GM12892 (cell line): ENCODE measurements at places on chromosomes 4 and X.

DNA sequence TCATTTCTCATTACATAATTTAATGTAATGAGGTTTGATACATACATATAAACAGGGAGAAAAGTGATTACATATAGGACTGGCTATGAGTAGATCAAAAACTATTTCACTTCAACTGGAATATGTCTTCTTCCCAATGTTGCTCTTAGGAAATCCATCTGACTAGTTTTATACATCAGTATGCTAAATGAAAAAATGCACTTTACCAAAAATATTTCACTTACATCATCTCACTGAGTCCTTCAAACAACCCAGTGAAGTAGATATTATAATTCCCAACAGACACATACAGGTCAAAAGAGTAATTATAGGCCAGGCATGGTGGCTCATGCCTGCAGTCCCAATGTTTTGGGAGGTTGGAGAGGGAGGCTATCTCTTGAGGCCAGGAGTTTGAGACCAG is 215.9 kb downstream of the MID1 start:
- no peak for DNase-seq

DNA sequence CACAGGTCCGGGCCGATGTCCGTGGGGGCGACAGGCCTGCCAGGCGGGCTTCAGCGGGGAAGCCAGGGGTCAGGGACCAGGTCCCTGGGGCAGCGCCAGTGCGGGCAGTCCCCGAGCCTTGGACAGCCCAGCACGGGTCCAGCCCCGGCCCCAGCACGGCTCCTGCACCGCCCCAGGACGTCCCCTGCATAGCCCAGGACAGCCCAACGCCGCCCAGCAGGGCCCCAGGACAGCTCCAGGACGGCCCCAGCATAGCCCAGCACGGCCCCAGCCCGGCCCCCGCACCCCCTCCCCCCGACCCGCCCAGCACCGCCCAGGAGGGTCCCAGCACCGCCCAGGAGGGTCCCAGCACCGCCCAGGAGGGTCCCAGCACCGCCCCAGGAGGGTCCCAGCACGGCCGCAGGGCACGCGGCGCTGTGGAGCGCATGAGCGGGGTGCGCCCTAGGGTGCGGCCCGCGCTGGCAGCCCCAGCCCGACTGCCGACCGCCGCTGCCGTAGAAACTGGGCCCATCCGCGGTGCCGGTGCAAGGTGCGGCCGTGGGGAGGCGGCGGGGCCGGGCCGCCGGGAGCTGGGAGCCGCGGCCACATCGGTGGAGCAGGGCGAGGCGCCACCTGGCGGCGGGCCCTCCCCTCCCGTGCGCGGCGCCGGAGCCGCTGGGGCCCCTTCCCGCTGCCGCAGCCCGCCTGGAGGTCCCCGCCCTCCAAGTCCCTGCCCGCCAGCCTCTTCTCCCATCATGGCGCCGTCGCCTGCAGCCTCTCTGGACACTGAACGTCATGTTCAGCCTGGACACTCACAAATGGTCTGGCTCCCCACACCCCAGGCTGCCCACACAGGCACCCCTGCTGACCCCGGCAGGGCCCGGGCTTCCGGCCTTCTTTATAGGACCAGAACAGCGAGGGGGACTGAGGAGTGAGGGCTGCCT is 106.8 kb upstream of the NKX1-1 start:
- DNase-seq = no peak

DNA sequence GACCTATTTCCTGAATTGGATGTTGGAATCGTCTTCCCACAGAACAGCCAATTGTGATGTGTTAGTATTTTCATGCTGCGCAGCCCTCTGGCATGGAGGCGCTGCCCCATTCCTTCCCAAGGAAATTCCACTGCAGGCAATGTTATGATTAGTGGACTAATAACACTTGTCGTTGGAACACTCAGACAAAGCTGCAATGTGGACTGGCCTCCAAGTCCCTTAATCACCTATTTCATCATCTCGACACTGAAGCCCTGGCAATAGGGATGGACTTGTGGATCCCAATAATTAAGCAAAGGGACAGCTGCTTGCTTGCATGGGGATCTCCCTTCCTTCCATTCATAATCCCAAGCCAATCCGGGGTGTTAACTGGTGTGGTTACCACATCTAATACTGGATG is 78.8 kb upstream of the PLAC1 start:
- no peak for DNase-seq

- DNase-seq = no peak
Measured at GRCh38 chrX:16654093-16654492, 4.1 kb downstream of the S100G start.

DNA sequence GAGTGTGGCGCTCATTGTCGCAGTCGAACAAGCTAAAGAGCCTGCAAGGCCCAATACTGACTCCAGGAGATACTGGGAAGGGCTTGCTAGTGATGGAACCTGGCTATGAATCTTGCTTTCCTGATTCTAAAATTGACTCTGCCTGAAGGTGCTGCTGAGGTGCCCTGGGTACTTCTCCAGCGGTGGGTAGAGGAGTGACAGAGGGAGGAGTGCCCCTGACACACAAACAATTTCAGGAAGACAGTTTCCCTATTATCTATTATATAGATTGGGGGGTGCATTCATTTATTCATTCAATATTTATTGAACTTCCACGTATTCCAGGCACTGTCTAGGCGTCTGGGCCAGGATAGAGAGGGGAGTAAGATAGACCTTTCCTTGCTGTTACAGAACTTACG is 339.2 kb upstream of the GATB start:
- no peak for DNase-seq

- DNase-seq = no peak
Measured at GRCh38 chr4:53676402-53676871, 85.2 kb upstream of the LNX1 start.

GRCh38 chr4:82232891-82233290 is 140.9 kb downstream of the HNRNPD start:
- DNase-seq = no peak

DNA sequence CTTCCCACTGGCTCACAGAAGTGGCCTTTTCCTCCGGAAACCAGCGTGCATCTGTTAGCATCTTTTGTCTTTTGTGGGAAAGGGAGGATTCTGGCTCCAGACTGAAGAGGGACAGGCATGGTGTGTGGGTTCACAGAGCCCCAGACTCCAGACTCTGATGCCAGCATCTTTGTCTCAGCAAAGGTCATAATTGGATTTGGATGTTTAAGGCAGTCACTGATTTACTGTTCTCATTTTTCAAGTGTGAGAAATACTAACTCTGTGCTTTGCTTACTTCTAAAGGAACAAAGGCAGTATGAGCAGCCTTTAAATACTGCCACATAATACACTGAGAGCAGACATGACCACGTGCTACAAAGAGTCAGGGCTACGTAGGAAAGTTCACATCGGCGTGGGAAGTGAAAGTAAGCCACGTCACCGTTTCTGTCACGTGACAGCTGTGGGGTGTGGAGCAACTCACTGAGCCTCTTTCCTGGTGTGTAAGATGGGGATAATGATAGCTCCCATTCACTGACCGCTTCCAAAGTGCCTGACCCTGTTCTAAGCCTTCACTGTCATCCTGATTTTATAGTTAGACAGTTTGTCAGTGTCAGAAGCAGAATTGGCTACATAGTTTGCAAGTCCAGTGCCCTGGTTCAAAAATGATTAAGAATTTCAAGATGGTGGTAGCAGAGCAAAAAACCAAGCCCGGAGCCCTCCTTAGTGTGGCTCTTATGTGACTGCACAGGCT is 24.8 kb upstream of the TMSB4X start:
- DNase-seq = no peak

DNA sequence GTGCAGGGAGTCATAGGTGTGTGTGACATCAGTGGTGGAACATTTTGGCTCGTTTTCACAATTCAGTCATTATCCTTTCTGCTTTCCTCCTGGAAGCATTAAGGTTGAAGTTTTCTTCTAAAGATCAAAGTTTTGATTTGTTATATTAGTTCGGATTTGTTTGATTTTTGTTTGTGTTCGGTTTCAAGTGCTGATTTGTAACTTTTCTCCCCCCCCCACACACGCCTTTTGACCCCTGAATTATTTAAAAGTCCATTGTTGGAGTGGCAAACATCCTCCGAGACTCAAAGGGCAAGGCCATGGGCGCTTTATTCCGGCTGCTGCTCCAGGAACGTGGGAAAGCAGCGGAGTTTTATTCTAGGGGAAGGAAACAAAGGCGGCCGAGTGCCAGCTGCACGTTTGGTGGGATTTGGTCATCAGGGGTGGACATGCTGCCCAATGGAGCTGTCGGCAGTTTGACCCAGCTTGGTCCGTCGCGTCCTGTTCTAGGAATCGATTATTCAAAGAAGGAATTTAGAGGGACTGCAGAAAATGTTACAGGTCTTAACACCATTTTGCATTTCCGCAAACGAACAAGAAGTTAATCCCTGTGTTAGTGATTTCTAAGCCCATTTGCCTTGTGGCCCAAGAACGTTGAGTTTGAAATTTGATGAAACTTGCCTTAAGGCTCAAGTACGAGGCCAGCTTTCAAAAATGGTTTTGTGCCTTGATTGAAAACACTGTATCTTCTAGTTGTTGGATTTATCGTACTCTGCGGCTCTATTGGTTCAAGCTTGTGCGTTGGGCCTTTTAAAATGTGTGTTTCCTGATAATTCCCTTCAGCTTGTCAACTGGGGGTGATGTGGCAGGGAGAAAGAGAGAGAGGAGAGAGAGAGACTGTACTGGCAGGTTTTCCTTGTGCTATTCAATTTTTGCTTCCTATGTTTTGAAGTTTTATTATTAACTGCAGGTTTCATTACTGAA is 565 bp upstream of the ZNF41 start:
- no peak for DNase-seq

GRCh38 chrX:19028560-19028959 is 44.6 kb upstream of the PHKA2 start:
- DNase-seq = no peak

GRCh38 chr4:15035159-15035558 is 32.9 kb downstream of the CPEB2 start:
- DNase-seq = no peak

DNA sequence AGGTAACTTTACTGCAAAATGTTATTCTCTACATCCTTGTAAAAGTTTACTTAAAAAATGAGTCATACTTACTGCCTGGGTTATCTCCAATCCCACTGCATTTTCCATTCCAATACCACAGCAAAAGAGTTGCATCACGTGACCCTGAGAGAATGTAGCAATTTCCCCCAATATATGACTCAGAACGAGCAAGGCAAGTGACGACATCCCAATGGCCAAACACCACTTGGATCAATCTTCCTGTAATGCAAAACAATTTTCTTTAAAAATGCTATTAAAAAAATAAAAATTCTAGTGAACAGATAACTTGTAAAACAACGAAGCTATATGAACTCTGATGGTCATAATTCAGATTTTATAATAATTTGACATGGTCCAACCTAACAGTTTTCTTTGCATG is 224.3 kb downstream of the DCLK2 start:
- no peak for DNase-seq

GRCh38 chr4:140969296-140969695 is 164.0 kb downstream of the RNF150 start:
- no peak for DNase-seq

- no peak for DNase-seq
Measured at GRCh38 chrX:150182161-150182560, 181.0 kb upstream of the MAMLD1 start.

GRCh38 chr4:54709400-54709799 is 51.6 kb downstream of the KIT start:
- DNase-seq = no peak

- no peak for DNase-seq
Measured at GRCh38 chr4:53376900-53377299, 541 bp upstream of the FIP1L1 start.

DNA sequence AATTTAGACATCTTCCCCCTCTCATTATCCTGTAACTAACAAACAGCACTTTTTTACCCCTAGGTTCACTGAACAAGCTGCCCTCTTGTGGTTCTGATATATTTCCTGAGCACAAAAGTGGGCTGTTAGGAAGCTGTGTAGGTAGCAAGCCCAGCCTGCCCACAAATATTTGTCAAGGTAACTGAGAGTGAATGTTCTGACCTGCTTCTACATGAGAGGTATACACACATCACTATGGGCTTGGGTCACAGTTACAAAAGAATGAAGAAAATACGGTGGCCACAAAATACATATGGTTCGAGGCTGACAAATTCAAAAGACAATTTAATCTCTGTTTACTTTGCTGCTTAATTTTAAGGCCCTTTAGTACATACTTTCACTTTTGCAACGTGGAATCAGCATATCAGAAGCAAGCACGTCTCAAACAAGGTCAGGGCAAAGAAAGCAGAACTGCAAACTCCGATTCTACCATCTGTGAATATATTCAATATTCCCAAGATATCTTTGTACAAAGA is 78.7 kb downstream of the RBM47 start:
- DNase-seq = no peak

DNA sequence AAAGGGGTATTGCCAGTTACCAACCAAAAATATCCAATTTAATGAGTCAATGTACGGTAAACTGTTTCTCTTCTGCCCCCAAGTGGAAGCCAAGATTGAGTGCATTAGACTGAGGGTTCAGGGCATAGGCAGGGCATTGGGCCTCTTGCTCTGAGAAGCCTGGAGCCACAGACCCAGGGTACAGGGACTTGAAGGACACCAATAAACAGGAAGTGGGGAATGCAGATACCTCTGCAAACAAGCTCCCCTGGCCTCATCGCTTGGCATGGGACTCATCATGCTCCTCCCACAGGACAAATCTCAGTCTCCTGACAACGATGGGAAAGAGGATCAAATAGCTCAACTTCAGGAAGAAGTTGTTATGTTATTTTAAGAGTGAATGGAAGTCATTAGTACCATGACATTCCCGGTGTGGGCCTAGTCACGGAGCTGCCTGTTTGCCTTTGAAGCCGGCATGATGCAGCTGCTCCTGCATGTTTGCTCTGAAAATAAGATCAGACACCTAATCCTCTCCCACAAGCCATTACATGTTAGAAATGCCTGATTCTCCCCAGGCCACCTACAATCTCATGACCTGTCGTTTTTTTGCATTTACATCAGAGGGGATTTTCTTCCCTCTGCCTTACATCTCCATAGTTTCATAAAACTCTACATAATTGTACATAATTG is 224.2 kb downstream of the RCHY1 start:
- DNase-seq = peak; percentile 1

DNA sequence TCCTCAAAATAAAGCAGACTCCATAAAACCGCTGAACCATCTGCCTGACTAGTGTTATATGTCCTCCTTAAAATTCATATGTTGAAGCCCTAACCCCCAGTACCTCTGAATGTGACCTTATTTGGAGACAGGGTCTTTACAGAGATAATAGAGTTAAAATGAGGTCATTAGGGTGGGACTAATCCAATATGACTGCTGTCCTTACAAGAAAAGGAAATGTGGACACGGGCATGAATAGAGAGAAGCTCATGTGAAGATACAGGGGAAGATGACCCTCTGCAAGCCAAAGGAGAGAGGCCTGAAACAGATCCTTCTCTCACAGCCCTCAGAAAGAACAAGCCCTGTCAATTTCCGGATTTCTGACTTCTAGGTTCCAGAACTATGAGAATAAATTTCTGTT is 82.0 kb upstream of the KLHL13 start:
- DNase-seq = no peak

- DNase-seq = no peak
Measured at GRCh38 chrX:17397074-17397473, 22.1 kb downstream of the NHS start.

GRCh38 chr4:76801621-76802235 is 96.2 kb downstream of the SOWAHB start:
- DNase-seq = no peak

- DNase-seq = no peak
Measured at GRCh38 chr4:26226629-26227376, 94.0 kb upstream of the RBPJ start.
